ENCODE measurements at places on chromosomes 11 and 22. TPM values are rescaled to one million over a fixed set of nuclear protein-coding genes. Genes with fewer than 3 reads are reported as not detected.
A peak's percentile ranks its signal among the peaks of the same experiment; 100 is the strongest.

TSSC4 gene
- total RNA-seq, result 54.3 TPM

PARVA gene
- 50.5 TPM for total RNA-seq

CBX7 gene
- 52.0 TPM for total RNA-seq

INS gene
- not detected for total RNA-seq

DNA sequence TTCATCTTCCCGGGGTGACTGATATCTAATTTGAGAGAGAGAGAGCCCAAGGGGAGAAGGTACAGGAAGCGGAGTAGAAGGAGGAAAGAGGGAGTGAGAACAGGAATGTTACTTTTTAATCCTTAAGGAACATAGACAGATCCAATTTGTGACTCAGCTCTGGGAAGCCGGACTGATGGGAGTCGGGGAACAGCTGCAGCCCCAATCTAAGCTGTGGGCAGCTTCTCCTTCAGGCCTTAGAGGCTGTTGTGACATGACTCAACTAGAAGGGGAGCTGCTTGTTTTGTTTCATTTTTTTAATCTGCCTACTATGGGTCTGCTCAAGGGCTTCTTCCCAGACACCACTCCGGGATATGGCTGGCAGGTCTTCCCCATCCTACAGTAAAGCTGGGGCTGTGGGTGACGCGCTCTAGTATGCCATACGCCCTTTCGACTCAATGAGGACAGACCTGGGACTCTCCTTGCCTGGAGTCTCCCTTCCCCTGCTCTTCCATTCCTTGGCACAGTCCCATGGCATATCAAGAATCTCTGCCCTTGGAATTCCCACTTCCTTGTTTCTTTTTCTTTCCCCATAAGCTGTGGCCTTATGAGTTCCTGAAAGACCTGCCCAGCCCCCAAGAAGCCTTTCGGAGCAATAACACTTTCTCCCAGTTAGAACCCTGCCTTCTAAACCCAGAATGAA lies 103.3 kb upstream of the AKIP1 start:
- peaks cover 61% of the 10 kb centered on the region for H3K4me1 ChIP-seq
- H3K27ac ChIP-seq, result peak overlapping the region; percentile 80
- peak overlapping the region; percentile 54 for H3K4me3 ChIP-seq
- no peaks in the 10 kb centered on the region for H3K36me3 ChIP-seq

- no peaks in the 10 kb centered on the region for H3K36me3 ChIP-seq
- H3K27ac ChIP-seq, result no peak overlapping the region
- H3K27me3 ChIP-seq, result no peaks in the 10 kb centered on the region
- no peaks in the 10 kb centered on the region for H3K4me1 ChIP-seq
- no peak for DNase-seq
Measured at GRCh38 chr11:70490208-70490607, 91.9 kb downstream of the CTTN start.

DNA sequence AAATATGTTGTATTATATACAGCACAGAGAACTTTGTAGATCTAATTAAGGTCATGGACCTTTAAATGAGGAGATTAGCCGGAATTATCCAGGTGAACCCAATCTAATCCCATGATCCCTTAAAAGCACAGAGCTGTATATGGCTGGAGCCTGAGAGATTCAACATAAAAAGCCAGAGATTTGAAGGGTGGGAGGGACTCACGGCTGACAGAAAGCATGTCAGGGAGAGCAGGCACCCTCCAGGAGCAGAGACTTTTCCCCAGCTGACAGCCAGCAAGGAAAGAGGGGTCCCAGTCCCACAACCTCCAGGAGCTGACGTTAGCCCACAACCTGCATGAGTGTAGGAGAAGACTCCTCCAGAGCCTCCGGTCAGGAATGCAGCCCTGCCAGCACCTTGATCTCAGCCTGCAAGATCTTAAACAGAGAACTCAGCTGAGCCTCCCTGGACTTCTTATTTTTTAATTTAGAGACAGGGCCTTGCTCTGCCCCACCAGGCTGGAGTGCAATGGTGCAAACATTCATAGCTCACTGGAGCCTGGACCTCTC lies 20.0 kb upstream of the ADA2 start:
- no peak for DNase-seq
- H3K4me1 ChIP-seq, result no peaks in the 10 kb centered on the region
- no peak overlapping the region for H3K4me3 ChIP-seq
- H3K36me3 ChIP-seq, result no peaks in the 10 kb centered on the region
- H3K27ac ChIP-seq, result no peak overlapping the region
- no peaks in the 10 kb centered on the region for H3K27me3 ChIP-seq

DNA sequence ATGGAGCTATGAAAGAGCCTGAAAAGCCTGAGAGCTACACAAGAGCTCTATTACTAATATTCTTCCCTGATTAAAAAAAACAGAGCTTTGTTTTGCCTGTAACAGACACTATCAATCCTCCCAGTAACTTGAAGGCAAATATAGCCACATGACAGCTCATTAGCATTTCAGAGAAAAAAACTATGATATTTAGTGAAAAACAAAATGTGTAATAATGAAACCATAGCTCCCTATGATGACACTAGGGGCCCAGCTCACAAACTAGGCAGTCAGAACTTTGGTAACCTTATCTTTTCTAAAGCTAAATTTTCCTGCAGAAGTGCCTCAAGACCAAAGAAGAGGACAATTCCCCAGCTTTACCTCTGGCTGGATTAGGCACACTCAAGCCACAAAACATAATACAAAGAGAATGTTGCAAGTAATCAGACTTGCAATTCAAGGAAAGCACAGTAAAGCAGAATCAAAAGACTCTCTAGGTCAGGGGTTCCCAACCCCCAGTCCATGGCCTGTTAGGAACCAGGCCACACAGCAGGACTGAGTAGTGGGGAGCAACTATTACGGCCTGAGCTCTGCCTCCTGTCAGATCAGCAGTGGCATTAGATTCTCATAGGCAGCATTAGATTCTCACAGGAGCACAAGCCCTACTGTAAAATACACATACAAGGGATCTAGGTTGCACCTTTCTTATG lies 53.3 kb downstream of the MRTFA start:
- H3K4me1 ChIP-seq, result no peaks in the 10 kb centered on the region
- H3K27me3 ChIP-seq, result no peaks in the 10 kb centered on the region
- H3K4me3 ChIP-seq, result no peak overlapping the region

- no peak overlapping the region for H3K4me3 ChIP-seq
- no peaks in the 10 kb centered on the region for H3K27me3 ChIP-seq
- peak overlapping the region; percentile 17 for H3K27ac ChIP-seq
- H3K36me3 ChIP-seq, result no peaks in the 10 kb centered on the region
Measured at GRCh38 chr11:2741377-2742131, 41.8 kb upstream of the KCNQ1OT1 start.

- DNase-seq, result no peak
- H3K27ac ChIP-seq, result no peak overlapping the region
- no peaks in the 10 kb centered on the region for H3K27me3 ChIP-seq
Measured at GRCh38 chr22:21659864-21660525, 5.8 kb upstream of the PPIL2 start.

- H3K4me3 ChIP-seq, result no peak overlapping the region
- no peak for DNase-seq
- H3K27ac ChIP-seq, result no peak overlapping the region
- H3K27me3 ChIP-seq, result no peaks in the 10 kb centered on the region
- no peaks in the 10 kb centered on the region for H3K36me3 ChIP-seq
- H3K4me1 ChIP-seq, result peaks cover 8% of the 10 kb centered on the region
Measured at GRCh38 chr11:19332476-19332875, 91.7 kb upstream of the E2F8 start.

- DNase-seq, result peak; percentile 66
- H3K4me3 ChIP-seq, result peak overlapping the region; percentile 1
- peaks cover 3% of the 10 kb centered on the region for H3K4me1 ChIP-seq
- H3K27me3 ChIP-seq, result no peaks in the 10 kb centered on the region
Measured at GRCh38 chr22:42317008-42317407, 46.6 kb upstream of the TCF20 start.

DNA sequence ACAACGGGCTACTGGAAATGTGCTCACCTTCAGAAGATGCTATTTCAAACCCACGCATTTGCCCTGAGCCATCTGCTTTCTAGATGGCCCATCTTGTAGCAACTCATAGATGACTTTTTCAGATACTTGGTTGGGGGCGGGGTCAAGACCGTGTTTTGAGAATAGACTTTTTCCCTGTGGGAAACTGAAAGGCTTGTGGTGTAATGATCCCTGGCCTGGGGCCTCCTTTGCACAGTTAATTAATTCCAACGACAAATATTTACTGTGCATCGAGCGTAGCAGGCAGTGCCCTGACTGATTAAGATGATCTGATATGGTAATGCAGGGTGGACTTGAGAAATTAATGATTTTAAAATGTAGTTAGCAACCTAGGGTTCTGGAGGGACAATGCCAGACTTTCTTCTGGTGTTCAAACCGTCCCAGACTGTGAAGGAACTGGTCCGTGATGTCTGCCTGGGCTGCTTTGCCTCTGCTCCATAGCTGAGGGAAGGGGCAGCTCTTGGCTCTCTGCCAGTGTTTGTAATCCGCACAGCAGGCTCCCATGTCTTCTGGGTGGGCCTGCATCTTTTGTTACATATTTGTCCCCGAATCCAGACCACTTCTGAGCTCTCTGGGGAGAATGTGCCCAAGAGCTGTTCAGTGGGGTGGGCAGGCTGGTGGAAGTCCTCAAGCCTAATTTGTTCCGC lies 84.8 kb downstream of the ADAMTS15 start:
- no peak overlapping the region for H3K4me3 ChIP-seq
- H3K36me3 ChIP-seq, result no peaks in the 10 kb centered on the region
- no peaks in the 10 kb centered on the region for H3K4me1 ChIP-seq
- H3K27me3 ChIP-seq, result no peaks in the 10 kb centered on the region
- no peak overlapping the region for H3K27ac ChIP-seq

GRCh38 chr11:100849901-100850235 lies 162.8 kb downstream of the ARHGAP42 start:
- no peaks in the 10 kb centered on the region for H3K27me3 ChIP-seq
- no peak for DNase-seq
- no peaks in the 10 kb centered on the region for H3K36me3 ChIP-seq
- H3K4me1 ChIP-seq, result no peaks in the 10 kb centered on the region
- no peak overlapping the region for H3K4me3 ChIP-seq

DNA sequence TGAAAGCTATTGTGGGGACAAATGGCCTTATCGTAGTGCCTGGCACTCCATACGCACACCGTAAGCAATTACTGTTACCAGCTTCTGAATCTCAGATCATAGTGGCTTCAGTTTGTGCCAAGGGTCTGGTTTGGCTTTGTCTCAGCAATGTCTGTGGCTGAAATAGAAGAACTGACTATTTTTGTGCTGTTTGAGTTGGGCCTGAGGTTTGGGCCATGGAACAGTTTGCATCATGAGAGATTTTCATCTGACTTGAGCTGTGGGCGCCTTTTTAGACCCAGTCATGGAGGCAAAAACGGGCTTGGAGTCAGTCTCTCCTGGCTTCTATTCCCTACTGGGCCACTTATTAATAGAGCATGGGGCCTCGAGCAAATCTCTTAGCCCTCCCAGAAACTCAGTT lies 121.1 kb upstream of the CRYBB3 start:
- no peaks in the 10 kb centered on the region for H3K4me1 ChIP-seq
- H3K36me3 ChIP-seq, result no peaks in the 10 kb centered on the region
- no peak for DNase-seq
- no peak overlapping the region for H3K4me3 ChIP-seq
- no peaks in the 10 kb centered on the region for H3K27me3 ChIP-seq
- no peak overlapping the region for H3K27ac ChIP-seq

- no peaks in the 10 kb centered on the region for H3K27me3 ChIP-seq
- no peak overlapping the region for H3K27ac ChIP-seq
- no peak overlapping the region for H3K4me3 ChIP-seq
- no peak for DNase-seq
- no peaks in the 10 kb centered on the region for H3K36me3 ChIP-seq
Measured at GRCh38 chr11:92285776-92286175, 61.2 kb downstream of the FAT3 start.

- no peak overlapping the region for H3K4me3 ChIP-seq
- no peak for DNase-seq
- H3K27me3 ChIP-seq, result no peaks in the 10 kb centered on the region
- no peaks in the 10 kb centered on the region for H3K4me1 ChIP-seq
- no peaks in the 10 kb centered on the region for H3K36me3 ChIP-seq
- no peak overlapping the region for H3K27ac ChIP-seq
Measured at GRCh38 chr22:17994424-17995108, 29.8 kb downstream of the MICAL3 start.

- H3K4me3 ChIP-seq, result no peak overlapping the region
- no peaks in the 10 kb centered on the region for H3K27me3 ChIP-seq
- no peak for DNase-seq
- no peak overlapping the region for H3K27ac ChIP-seq
- no peaks in the 10 kb centered on the region for H3K4me1 ChIP-seq
Measured at GRCh38 chr22:44776605-44777363, 24.4 kb downstream of the ARHGAP8 start.

- no peaks in the 10 kb centered on the region for H3K27me3 ChIP-seq
- H3K4me1 ChIP-seq, result peaks cover 21% of the 10 kb centered on the region
- no peak for DNase-seq
- no peak overlapping the region for H3K4me3 ChIP-seq
- peaks cover 4% of the 10 kb centered on the region for H3K36me3 ChIP-seq
- no peak overlapping the region for H3K27ac ChIP-seq
Measured at GRCh38 chr11:134250675-134251074, 2.5 kb downstream of the THYN1 start.

- H3K4me1 ChIP-seq, result peaks cover 13% of the 10 kb centered on the region
- H3K27ac ChIP-seq, result no peak overlapping the region
- H3K36me3 ChIP-seq, result no peaks in the 10 kb centered on the region
- DNase-seq, result no peak
Measured at GRCh38 chr11:72439455-72439854, 5.1 kb upstream of the CLPB start.

- DNase-seq, result peak; percentile 58
- H3K4me3 ChIP-seq, result no peak overlapping the region
- H3K36me3 ChIP-seq, result no peaks in the 10 kb centered on the region
- no peak overlapping the region for H3K27ac ChIP-seq
- no peaks in the 10 kb centered on the region for H3K27me3 ChIP-seq
Measured at GRCh38 chr11:57368106-57368844, 12.7 kb downstream of the PRG3 start.

- DNase-seq, result no peak
- peak overlapping the region; percentile 69 for H3K27ac ChIP-seq
- peaks cover 76% of the 10 kb centered on the region for H3K36me3 ChIP-seq
- no peak overlapping the region for H3K4me3 ChIP-seq
- H3K27me3 ChIP-seq, result no peaks in the 10 kb centered on the region
Measured at GRCh38 chr11:46673713-46674462, 26.5 kb downstream of the ARHGAP1 start.

DNA sequence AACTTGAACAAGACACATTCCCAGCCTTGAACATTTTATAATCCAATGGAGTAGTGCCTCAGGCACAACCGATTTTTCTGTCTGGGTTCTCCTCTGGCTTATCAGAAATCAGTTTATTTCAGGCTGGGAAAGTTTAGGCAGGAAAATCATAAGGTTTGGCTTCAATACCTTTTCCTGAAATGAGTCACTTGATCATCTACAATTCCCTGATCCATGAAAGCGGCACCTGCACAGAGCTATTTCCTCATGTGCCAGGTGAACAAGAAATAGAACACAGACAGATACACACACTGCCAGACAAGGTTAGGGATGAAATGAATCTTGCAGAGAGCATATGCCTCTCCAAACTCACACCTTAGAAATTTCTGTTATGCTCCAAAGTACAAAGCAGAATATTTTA lies 106.7 kb upstream of the OR9G4 start:
- DNase-seq, result no peak
- H3K4me3 ChIP-seq, result no peak overlapping the region
- no peaks in the 10 kb centered on the region for H3K4me1 ChIP-seq
- H3K27me3 ChIP-seq, result no peaks in the 10 kb centered on the region
- no peak overlapping the region for H3K27ac ChIP-seq
